ENCODE measurements at places on chromosomes 7 and 10. TPM values are rescaled to one million over a fixed set of nuclear protein-coding genes. Genes with fewer than 3 reads are reported as not detected.

Gene IDI2
- total RNA-seq, result not detected

- no peak for DNase-seq
Observed at GRCh38 chr7:156895024-156895780, 2.2 kb upstream of the LMBR1 start.

DNA sequence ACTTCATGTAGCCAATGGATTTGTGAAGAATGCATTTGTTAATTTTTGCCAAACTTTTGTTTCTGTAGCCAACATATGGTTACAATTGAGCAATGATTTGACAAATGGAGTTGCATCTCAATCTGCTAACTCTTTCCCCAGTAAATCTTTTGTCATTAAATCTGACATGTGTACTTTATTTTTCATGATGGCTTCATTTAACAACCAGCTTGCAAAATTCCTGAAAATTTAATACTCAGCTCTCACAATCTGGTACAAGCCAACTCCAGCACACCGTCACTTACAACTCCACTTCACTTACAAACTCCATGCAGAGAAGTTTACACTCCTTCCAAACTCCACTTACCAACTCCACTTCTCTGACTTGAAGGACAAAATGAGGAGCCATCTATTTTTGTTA, 26.5 kb upstream of the HIBADH start:
- DNase-seq, result no peak

DNA sequence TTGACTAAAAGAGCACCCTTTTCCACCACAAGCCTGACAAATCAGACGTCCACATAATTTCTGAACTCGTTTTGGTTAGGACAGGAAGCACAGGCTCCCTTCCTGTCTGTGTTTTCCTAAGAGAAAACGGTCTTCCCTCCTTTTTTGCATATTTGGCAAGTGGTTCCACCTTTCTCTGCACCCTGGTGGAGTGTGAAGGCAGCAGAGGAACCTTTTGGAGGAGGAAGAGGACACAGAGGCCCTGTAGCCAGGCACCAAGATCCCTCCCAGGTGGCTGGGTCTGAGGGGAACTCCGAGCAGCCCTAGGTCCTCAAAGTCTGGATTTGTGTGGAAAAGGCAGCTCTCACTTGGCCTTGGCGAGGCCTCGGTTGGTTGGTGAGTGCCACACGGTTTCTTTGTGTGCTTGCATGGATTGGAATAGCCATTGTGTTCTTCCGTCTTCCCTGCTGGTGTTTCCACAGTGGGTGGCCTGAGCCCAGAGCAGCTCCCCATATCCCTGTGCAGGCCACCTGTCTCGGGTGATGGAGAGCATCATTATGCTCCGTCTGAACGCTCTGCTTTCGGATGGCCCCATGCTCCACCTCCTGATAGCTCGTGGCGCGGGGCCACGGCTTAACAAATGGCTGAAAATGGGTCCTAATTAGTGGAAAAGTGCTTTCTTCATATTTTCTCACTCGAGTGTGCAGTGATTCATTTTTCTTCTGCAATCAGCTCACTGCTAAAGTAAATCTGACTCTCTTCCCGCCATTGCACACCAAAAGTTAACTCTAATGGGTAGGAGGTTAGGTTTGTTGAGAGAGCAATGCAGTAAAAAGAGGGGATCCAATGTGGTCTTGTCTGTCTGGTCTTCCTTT, 4.2 kb downstream of the IKZF1 start:
- DNase-seq, result no peak

- no peak for DNase-seq
Observed at GRCh38 chr7:5667391-5667790, 114.1 kb downstream of the RNF216 start.
